Activated T-cell treated with anti-CD3 and anti-CD28 coated beads for 1 hour (primary cell): ENCODE measurements at places on chromosomes 11 and 22.

- no peak for DNase-seq
Observed at GRCh38 chr11:27241311-27242122, 121.5 kb downstream of the CCDC34 start.

DNA sequence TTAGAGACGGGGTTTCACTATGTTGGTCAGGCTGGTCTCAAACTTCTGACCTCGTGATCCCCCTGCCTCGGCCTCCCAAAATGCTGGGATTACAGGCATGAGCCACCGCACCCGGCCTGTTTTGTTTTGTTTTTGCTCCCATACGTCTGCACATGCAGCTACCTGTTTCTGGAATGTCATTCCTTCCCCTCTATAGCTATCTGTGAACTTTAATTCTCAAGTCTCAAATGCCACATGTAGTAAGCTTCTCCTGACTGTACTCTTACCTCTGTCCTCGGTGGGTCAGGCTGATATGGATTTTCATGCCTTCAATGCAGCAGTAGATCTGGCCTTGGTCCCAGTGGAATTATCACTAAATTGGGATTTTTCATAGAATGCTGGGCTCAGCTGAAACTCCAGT, 12.4 kb upstream of the SWAP70 start:
- DNase-seq, result no peak

- DNase-seq, result no peak
Observed at GRCh38 chr11:10499874-10500601, 40.9 kb downstream of the RNF141 start.

DNA sequence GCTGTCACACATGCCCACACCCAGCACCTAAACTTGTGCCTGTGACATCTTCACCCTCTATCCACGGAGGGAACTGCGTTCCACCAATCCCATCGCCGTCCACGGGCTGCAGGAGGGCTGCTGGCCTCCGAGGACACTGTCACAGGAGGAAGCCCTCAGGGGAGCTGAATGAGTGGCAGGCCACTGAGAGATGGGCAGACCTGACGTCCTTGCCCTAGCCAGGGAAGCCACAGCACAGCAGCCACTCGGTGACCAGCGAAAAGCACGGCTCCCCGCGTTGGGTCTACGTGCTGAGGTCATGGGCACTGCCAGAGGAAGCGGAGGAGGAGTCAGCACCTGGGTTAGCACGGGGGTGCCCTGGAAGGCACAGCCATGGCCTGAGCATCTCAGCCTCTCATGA, 50.5 kb downstream of the IGSF9B start:
- no peak for DNase-seq

DNA sequence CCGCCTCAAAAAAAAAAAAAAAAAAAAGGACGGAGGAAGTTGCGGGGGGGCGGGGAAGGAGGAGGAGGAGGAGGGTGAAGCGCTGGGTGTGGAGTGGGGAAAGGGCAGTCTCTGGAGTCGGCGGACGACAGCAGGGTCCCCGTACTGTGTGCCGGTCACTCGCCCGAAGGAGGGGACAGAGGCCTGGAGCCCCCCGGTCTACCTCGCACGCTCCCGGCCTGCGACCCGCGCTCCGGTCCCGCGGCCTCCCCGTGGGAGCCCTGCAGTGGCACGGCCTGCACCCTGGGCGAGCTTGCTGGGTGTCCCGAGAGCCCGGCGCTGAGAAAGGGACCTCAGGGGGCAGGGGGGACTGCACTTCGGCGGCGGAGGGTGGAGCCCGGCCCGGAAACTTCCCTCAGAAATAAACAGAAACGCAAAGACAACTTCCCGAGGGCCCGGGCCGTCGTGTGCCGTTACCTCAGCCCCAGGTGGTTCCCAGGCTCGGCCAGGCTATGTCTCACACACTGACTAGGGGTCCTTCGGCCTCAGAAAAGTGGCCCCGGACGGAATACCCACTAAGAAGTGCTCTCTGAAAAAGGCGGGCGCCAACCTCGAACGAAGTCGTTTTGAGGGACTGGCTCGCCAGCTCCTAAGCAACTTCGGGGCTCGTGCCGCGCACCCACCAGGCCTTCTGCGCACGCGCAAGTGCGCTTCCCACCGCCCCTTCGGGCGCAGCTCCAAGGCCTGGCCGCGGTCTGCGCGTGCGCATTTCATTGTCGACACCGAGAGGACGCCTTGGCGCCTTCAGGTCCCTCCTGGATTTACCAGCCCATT, at the start of gene MAJIN:
TSS of gene MAJIN (minus strand) at position 688 of the 813 bp plus-strand sequence. CDS start 12,703 bp downstream, outside the sequence.
- peak; percentile 93 for DNase-seq

DNA sequence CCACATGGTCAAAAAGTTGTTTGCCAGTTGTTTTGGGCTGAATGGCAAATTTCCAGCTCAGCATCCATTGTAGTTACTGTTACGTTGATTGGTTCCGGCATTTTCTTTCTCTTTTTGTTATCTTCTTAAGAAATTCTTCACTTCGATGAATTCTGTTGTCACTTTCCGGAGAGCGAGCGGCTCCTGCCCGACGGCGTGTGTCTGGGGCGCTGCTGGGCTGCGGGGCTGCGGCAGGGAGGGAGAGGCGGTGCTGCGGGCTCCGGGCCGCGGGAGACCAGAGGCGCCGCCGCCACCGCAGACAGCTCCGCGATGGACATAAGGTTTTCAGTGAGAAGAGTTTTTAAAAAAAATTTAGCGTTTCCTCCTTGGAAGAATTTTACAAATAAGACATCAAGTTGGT, 117.4 kb downstream of the RRM1 start:
- DNase-seq, result no peak

GRCh38 chr11:31421820-31422219, 52.2 kb downstream of the DNAJC24 start:
- no peak for DNase-seq

- DNase-seq, result no peak
Observed at GRCh38 chr11:75263944-75264349, 23.4 kb downstream of the TPBGL start.

- no peak for DNase-seq
Observed at GRCh38 chr22:41488076-41488475, 19.2 kb downstream of the ACO2 start.

- DNase-seq, result no peak
Observed at GRCh38 chr11:100855466-100856067, 168.5 kb downstream of the ARHGAP42 start.

- no peak for DNase-seq
Observed at GRCh38 chr11:70024773-70025045, 53.4 kb upstream of the ANO1 start.

GRCh38 chr11:122248131-122248530, 132.1 kb upstream of the BLID start:
- DNase-seq, result no peak

DNA sequence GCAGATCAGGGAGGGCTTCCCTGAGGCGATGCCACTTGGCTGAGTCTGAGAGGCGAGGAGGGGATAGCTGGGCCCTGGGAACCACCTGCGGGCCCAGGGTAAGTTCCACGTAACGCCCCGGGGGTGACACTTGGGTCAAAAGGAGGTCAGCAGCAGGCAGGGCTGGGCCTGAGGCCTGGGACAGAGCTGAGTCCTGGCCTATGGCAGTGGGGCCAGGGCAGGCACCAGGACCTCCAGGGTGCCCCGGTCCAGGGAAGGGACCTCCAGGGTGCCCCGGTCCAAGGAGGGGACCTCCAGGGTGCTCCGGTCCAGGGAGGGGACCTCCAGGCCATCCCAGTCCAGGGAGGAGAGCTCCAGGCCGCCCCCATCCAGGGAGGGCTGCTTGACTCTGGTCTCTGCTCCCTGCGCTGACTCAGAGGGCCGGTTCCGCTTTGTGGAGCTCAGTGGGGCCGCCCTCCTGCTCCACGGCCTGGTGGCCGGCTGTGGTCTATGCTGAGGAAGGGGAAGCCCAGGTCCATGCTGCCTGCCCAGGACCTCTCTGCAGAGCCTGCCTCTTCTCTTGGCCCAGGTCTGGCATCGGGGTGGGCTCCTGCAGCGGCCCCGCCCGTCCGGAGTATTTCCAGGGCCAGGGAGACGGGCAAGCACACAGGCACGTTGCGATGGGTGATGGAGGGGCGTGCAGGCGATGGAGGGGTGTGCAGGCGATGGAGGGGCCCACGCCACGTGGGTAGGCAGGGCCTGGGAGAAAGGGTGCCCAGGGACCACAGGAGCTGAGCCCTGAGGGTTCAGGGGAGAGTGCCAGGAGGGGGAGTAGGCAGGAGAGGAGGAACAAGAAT, 19.5 kb upstream of the WNT7B start:
- no peak for DNase-seq

- no peak for DNase-seq
Observed at GRCh38 chr11:128734832-128735224, 41.0 kb downstream of the FLI1 start.

DNA sequence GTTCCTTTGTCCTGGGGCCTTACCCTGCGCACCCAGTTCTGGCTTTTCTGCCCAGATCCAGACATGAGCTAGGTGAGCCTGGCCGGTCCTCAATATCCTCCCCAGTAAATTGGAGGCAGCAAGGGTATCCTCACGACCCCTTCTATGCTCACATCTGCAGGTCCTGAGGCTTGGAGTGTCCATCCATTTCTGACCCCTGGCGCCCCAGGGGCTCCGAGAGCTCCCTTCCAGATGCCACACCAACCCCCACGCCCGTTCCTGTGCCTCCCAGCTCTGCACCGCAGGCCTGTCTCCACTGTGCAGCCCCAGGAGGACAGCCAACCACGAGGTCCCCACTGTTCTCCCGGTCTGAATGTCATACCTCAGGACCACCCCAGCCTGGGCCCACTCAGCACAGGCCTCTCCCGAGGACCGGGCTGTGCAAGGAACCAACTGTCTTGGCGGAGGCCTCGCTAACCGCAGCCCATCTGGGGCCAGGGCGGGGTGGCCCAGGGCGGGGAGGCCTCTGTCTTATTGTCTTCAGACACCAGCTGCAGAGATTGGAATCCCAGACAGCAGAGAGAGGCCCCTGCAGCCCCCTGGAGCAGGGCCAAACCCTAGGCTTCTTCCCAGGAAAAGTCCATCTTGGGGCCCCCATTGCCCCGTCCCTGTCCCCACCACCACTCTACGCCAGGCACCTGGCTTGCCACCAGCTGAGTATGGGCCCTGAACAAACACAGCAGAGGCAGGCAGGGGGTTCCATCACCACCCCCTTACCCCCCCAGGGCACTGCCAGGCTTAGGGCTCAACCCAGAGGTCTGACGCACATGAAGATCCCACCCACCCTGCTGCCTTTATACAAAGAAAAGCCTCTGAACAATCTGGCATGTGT, 39.3 kb downstream of the ALX4 start:
- no peak for DNase-seq

DNA sequence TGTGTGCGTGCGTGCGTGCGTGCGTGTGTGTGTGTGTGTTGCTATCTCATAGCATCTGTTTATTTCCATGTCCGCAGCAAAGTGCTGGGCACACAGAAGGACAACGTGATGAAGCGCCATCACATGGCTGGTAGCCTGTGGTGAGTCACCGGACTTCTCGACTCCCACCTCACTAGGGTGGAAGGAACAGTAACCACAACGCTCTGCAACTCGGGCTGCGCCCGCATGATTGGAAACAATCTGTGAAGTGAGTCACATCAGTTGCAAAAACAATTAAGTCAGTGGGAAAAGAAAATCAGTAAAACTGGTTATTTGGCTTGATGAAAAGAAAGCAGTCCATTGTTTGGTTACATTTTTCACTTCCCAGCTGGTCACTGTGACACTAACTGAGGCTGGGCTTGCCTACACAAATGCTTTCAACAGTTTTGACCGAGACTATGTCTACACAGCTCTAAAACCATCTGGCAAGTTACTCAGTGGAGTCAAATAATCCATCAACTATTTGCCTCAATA, 437.3 kb upstream of the CADM1 start:
- no peak for DNase-seq

GRCh38 chr11:96863520-96863919, 473.7 kb downstream of the JRKL start:
- no peak for DNase-seq

- no peak for DNase-seq
Observed at GRCh38 chr11:45412051-45412471, 125.9 kb upstream of the SYT13 start.

GRCh38 chr11:128424851-128425285, 162.5 kb downstream of the ETS1 start:
- no peak for DNase-seq

DNA sequence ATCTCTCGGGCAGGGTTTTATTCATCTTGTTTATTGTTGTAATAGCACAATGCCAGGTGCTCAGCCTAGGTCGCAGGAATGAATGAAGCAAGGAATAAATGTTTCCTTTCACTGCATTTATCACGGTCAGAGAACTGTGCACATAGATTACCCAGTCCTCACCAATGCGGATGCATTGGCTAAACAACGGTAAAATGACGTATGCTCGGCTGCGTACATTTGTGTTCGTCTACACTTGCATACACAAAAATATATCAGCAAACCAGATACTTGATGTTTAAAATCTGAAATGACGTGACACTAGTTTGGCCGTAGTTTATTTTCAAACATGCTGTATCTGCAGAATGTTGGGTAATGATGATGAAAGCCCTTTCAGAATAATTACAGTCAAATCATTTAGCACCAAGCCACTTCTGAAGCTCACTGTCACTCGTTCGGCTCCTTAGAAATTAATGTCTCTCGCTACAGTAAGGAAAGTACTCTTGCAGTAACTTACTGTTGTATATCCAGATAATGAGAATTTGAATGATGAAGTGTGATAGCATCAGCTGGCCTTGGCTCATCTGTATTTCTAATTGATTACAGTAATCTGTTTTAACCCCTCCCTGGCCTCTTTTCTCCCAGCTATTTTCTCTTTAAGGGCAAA, 268.9 kb downstream of the LRRC4C start:
- DNase-seq, result no peak

DNA sequence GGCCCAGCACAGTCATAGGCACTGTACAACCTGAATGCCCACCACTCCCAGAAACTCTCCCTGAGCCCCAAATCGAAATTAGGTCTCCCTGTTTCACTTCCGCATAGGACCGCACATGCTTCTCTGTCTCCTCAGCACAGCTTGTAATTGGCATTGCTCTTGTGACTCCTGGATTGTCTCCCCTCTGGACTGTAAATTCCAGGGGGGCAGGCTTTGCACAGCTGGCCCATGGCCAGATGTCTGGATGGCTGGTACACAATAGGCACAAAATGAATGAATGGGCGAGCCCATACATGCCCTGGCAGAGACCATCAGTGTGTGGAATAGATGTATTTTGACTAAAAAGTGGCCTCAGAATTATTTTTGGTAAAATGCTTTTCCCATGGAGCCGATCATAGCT, 63.3 kb upstream of the PHF21B start:
- no peak for DNase-seq

DNA sequence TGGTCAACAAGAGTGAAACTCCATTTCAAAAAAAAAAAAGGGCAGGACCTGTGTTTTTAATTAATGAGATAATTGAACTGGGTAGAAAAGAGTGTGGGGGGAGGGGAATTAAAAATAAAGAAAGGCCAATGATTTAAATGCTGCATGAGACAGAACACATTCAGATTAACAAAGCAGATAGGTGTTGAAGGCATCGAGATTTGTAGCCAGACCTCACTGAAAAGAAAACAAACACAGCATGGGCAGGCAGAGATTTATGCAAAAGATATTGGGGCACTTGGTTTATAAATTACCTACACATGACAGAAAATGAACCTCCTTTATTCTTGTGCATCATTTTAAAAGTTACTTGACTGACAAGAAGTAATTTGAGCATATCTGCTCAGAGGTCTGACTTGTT, 354.0 kb upstream of the API5 start:
- DNase-seq, result no peak
